CD14-positive monocyte (primary cell): ENCODE measurements at places on chromosomes 6 and 20.

GRCh38 chr6:12208190-12208589 is 82.0 kb upstream of the EDN1 start:
- peak; percentile 99 for DNase-seq

- peak; percentile 10 for DNase-seq
Observed at GRCh38 chr6:159788753-159789376, 537 bp downstream of the TCP1 start.

DNA sequence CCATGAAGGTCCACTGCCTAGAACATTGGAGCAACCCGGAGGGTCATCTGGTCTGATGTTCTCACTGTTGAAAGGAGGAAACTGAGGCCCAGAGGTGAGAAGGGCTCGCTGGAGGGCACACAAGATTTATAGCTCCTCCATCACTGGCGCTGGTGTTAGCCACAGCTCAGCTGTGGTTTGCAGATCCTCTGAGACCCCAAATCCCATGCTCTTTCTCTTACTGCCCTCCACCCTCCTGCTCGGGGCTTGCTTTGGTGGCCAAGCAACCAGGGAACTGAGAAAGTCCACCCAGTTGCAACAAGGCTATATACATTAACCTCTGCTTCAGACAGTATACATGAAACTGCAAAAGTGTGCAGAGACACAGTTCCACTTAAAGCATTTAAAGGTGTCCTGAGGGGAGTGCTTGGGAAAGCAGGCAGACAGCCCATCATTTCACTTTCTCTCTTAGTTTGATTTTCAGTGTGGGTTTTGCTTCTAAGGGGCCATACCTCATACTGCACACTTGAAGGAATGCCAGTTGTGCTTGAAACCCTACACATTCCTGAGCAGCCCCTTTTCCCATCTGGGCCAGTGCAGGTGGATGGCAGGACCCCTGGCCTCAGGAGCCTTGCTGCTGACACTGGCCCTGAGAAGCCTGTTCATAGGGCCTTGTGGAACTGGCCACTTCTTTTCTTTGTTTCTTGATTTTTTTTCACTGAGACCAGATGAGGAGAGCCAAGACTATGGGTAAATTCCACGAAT is 347.6 kb downstream of the CDC5L start:
- no peak for DNase-seq

GRCh38 chr6:157911786-157912185 is 69.9 kb upstream of the SYNJ2 start:
- no peak for DNase-seq

GRCh38 chr20:32763202-32764004 is 1.2 kb downstream of the DNMT3B start:
- DNase-seq, result no peak

GRCh38 chr6:160161647-160161986 is 40.0 kb downstream of the SLC22A1 start:
- DNase-seq, result no peak

DNA sequence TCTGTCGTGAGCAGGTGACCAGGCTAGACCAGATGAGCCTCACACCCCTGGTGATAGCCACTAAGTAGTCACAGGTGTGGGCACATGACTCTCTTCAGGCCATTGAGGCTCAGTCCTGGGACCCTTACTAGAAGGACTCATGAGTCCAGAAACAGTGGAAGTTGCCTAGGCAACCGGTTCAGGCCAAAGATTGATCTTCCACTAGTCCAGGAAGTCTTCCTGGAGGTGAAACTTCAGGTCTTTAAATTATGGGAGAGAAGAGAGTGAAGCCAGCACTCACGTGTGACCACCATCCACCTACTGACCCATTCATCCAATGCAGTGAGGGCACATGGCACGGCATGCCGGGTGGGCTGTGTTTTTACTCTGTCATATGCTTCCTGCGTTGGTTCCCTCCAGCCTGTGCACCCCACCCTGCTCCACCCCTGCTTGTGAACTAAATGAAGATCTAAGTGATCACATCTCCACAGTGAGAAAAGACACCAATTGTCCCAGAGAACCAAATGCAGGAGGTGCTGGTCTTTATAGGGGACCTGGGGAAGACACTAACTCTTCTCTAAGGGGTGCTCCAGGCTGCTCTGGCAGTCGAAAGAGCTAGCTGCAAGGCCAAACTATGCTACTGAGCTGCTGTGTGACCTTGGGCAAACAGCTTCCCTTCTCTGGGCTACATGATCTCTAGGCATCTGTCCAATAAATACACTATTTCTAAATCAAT is 12.5 kb upstream of the STX16 start:
- no peak for DNase-seq
